CD4-positive, CD25-positive, alpha-beta regulatory T cell (primary cell): ENCODE measurements at places on chromosomes 7 and 10.

DNA sequence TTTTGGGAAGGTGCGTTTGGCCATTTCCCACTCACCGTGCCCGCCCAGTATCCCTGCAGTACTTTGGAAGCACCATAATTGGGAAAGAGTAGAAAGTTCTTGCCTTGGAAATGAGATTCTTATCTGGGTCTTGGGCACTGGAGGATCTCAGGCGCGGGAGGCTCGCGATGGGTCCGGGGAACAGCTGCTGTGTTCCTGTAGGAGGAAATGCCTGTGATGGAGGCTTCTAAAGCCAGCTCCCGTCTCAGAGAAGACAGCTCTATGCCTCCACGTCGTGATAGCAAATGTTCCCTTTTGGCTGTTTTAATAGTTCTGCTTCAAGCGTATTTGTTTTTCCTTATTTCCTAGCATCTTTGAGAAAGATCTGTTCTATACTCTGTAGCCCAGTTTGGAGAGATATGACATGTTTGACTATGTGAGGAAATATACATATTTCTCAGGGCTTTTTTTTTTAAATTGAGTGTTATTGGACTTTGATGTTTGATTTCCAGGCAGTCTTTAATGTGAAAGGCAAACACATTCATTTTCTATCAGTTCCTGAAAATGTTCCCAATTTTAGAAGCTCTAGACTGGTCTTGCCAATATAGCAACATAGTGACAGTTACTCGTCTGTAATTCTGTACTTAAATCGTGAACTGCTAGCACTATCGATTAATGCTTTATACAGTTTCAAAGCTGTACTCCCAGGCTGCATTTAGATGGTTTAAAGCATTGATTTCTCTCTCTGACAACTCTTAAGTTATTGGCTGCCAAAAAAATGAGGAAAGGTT lies 280.8 kb downstream of the DPP6 start:
- no peak for DNase-seq

- DNase-seq: peak; percentile 72
Measured at GRCh38 chr7:134669845-134670373, 23.3 kb downstream of the BPGM start.

- no peak for DNase-seq
Measured at GRCh38 chr10:3002304-3002703, 65.0 kb upstream of the PFKP start.

DNA sequence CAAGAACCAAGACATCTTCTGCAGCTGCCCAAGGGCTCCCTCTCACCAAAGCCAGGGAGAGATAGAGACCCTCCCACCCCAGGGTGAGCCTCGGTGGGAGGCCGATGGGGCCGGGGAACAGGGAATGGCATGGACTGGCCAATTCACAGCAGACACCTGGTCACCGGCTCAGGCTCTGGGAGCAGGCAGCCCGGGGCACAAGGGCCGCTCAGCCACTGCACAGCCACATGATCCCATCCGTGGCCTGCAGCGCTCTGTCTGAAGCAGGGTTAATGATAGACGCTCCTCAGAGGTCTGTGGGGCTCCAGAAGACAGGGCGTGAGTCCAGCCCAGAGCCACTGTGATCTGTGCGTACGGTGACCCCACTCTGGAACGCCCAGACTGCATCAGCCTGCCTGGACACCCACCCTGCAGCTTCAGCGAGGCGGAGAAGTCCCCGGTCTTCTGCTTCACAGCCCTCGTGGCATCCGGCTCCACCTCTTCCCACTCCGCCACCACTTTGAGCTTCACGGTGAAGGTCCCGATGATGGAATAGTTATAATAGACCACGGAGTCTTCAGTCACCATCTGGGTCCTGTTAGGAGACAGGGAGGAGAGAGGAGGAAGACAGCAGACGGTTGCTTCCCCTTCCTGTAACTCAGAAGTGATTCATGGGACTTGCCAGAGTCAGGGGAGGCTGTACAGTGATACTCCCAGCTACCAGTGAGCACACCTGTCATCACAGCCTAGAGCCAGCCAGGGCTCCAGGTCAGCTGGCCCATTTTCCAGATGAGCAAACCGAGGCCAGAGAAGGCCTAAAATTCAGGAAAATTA lies 14.0 kb downstream of the TMEM130 start:
- no peak for DNase-seq

DNA sequence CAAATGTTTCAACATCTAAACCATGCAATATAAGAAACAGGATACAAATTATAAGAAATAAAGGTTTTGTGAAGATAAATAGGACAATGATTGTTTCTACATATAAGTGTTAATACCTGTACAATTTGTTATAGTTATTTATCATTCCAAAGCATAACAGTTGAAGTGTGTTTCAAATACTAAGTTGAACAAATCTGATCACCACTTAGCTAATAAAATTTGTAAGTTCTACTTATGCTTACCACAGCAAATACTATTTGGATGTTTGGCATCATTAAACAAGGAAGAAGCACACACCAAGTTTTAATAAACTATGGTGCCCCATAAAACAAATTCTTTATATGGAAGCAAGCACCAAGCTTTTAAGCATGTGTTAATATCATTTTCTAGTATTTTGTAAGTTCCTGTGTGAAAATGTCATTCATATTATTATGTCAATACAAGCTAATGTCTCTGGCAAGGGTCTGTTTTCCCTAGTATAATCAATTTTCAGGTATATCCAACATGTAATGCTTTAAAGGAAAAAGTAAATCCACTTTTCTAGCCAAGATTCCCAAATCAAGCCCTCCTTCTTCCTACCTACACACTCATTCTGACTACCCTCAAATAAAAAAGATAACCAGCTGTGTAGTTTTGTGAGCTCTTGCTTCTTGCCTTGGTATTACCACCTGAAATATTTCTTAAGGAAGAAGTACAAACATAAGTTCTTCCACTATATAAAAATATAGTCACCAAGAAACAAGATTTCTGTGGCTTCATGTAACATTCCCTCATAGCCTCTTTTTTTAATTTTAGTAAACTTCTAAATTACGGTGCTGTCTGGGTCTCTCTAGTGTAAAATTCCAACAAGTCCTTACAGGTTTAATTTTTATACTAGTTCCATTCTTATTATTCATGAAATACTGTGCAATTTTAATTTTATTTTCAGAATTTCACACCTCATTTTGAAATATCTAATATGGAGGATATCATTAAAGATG lies 9.2 kb downstream of the SKAP2 start:
- no peak for DNase-seq

- DNase-seq: no peak
Measured at GRCh38 chr7:25068502-25069213, 56.4 kb downstream of the CYCS start.

DNA sequence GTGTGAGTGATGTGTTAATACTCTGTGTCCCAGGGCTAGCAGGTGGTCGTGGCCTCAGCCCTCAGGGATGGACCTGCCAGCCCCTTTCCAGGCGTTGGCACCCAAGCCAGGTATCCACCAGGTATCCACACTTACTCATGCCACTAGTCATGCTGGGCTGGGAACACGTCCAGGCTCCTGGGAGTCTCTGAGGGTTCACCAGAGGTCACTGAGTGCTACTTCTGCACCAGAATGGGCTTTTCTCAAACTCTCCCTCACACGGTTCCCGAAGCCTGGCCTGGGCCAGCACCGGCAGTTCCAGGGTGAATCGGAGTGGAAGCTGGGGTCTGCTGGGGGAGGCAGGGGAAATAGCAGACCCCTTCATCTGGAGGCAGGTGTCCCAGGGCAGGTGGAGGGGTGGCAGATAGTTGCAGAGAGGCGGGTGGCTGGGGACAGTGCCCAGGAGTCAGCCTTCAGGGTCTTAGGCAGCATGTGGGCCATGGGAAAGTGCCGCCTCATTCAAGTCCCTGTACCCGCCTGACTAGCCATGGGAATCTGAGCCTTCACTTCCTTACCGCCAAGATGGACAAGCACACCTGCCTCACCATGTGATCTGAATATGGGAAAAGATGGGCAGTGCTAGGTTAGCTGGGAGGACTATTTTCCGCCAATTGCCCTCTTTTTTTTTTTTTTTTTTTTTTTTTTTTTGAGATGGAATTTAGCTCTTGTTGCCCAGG lies 95.5 kb upstream of the GTF2I start:
- no peak for DNase-seq

DNA sequence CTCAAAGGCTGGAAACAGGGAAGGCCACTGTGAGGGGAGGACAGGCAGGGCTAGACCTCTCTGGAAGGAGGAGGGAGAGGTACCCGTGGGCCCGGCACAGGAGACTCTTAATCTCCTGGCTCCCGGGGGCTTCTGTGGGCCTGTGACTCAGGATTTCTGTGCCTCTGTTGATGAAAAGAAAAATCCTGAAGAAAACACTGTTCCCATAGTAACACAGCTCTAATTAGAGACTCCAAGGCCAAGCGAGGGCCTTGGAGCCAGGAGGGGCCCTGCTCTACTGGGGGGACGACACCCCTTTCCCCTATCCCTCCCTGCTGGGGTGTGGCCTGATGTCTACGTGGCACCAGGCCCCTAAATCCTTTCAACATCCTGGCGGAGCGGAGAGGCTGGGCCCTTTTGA lies 174.1 kb upstream of the TNRC18 start:
- no peak for DNase-seq

DNA sequence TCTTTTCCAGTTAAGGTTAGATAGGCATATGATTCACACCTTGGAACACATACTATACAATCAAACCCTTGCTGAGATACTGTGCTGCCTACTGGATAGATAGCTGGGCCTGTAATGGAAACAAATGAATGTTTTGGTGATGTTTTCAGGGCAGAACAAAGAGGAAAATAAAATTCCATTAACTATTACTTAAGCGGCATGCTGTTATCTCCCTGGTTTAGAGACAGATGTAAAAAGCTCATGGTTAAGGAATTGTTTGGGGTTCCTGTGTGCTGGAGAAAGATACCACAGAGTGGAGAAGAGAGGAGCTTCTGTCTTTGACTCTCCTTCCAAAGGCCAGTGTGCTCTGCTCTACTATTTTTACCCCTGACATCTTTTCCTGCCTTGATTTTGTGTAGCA lies 341.1 kb downstream of the PLXDC2 start:
- DNase-seq: no peak

GRCh38 chr10:29535778-29536453 lies 98.9 kb downstream of the SVIL start:
- DNase-seq: no peak

GRCh38 chr10:100508691-100509150 lies 10.9 kb downstream of the SEC31B start:
- peak; percentile 75 for DNase-seq

DNA sequence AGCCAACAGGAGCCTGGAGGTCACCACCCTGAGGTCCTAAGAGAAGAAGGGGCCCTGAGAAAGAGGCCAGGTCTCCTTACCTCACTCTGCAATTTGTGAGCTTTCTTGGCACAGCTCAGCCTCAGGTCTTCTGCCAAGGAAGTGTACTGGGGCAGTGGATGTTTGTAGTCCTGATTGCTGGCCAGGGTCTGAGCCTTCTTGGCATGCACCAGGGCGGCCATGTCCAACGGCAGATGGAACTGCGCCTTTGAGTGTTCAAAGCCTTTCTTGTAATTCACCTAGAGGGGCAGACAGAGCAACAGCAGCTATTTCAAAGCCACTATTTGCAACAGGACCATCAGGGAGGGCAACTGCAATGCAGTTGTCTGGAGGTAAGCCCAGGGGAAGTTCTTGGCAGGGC lies 51.7 kb downstream of the NRAP start:
- DNase-seq: no peak

DNA sequence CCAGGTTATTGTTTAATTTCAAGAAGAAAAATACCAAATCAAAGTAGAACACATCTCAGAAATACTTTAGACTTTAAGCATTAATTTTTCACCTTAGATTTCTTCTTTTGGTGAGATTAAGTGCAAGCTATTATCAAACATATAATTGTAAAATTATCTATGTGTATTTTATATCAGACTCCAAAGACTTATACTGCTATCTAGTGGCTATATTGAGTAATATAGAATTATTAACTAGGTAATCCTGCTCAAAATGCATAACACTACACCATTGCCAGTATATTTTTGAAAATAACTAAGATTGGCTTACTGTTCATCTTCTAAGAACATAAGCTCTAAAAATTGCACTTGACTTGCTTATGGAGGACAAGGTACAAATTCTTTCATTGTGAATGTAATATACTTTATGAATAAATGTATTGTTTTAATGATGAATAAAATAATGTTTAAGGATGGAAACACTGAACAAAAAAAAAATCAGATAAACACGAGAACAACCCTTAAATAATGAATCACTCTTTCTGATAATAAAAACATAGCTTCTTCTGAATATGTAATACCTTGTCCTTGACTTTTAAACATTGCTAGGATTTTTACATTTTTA lies 86.7 kb upstream of the GNAI1 start:
- DNase-seq: peak; percentile 1

DNA sequence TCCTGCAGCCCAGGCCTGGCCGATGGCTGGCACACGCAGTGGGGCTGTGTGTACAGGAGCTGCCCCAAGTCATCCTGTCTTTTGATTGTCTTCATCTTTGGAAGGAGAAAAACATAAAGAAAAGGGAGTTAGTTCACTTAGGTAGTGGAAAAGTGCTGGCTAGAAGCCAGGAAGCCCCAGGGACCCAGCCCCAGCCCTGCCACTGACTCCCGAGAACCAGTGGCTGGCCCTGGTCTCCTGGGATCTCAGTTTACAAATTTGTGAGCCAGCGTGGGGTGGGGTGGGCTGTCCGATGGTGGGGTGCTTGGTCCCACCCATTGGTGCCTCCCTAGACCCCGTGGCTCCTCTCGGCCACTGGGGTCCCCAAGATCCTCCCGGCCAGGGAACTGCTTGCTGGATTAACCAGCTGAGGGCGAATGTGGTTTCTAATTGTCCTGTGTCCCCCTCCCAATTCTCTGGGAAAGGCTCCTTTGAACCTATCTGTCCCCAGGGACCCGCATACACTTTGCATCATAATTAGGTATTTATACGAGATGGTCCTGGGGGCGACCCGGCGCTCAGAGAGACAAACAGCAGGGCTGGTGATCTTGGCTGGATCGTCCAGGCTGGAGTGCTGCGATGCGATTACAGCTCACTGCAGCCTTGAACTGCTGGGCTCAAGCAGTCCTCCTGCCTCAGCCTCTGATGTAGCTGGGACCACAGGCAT lies 16.3 kb upstream of the CHST12 start:
- no peak for DNase-seq

GRCh38 chr10:97525086-97525485 lies 26.4 kb downstream of the UBTD1 start:
- DNase-seq: no peak

DNA sequence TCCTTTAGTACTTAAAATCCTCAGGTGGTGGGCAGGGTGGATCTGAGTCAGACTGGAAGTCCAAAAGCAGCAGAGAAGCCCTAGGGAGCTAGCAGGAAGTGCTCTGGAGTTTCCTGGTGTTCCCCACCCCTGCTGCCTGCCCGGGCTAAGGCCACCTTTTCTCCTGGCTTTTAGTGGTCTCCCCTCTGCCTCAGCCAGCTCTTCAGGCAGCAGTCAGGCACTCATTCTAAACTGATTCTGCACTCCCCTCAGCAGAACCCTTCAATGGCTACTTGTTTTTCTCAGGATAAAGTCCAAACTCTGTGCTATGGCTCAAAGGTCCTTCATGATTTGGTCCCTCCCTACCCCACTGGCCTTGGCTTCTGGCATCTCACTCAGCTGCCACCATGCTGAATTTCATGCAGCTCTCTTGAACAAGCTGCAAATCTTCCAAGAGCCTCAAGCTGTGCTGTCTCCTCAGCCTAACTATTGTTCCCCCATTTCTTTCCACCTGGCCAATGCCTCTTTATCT lies 28.9 kb upstream of the DNMBP start:
- no peak for DNase-seq

GRCh38 chr10:133544506-133544905 lies 17.3 kb downstream of the CYP2E1 start:
- DNase-seq: no peak

- DNase-seq: peak; percentile 81
Measured at GRCh38 chr10:27252267-27253000, 11.8 kb upstream of the ACBD5 start.
